ENCODE measurements at places on chromosomes 16 and 17. TPM values are rescaled to one million over a fixed set of nuclear protein-coding genes. Genes with fewer than 3 reads are reported as not detected.
A peak's percentile ranks its signal among the peaks of the same experiment; 100 is the strongest.

The KRT12 gene
- total RNA-seq, result not detected

The DNAH9 gene
- 1.2 TPM for total RNA-seq

The ASB16 gene
- total RNA-seq, result 2.3 TPM

The PRSS8 gene
- not detected for total RNA-seq

The PRR14 gene
- 82.4 TPM for total RNA-seq

GRCh38 chr17:37067555-37068111 lies 118.9 kb downstream of the AATF start:
- H3K27ac ChIP-seq, result no peak overlapping the region
- H3K4me1 ChIP-seq, result no peaks in the 10 kb centered on the region
- no peak overlapping the region for H3K4me3 ChIP-seq
- H3K27me3 ChIP-seq, result no peaks in the 10 kb centered on the region
- H3K36me3 ChIP-seq, result no peaks in the 10 kb centered on the region

- no peaks in the 10 kb centered on the region for H3K36me3 ChIP-seq
- peak; percentile 48 for DNase-seq
- H3K27me3 ChIP-seq, result no peaks in the 10 kb centered on the region
- H3K27ac ChIP-seq, result peak overlapping the region; percentile 97
Measured at GRCh38 chr16:70694868-70695218, 9.0 kb upstream of the MTSS2 start.

DNA sequence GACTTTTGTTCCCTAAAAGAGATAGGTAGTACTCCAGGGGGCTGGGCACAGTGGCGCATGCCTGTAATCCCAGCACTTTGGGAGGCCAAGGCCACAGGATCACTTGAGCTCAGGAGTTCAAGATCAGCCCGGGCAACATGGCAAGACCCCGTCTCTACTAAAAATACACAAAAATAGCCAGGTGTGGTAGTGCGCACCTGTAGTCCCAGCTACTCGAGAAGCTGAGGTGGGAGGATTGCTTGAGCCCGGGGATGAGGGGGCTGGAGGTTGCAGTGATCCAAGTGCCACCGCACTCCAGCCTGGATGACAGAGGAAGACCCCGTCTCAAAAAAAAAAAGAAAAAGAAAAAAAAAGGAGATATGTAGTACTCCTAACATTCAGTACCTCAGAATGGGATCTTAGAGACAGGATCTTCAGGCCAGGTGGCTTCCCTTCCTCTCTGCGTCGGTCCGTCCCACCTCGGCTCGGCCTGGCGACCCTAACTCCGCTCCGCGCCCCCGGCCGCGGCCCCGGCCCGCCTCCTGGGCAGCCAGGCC lies 89.6 kb downstream of the CDC27 start:
- no peaks in the 10 kb centered on the region for H3K27me3 ChIP-seq
- H3K4me1 ChIP-seq, result no peaks in the 10 kb centered on the region
- no peak for DNase-seq
- H3K36me3 ChIP-seq, result no peaks in the 10 kb centered on the region
- peak overlapping the region; percentile 97 for H3K4me3 ChIP-seq

GRCh38 chr17:2090210-2090641 lies 35.3 kb downstream of the HIC1 start:
- no peak overlapping the region for H3K4me3 ChIP-seq
- H3K27me3 ChIP-seq, result no peaks in the 10 kb centered on the region
- peak; percentile 18 for DNase-seq
- peak overlapping the region; percentile 85 for H3K27ac ChIP-seq
- peaks cover 19% of the 10 kb centered on the region for H3K4me1 ChIP-seq

- DNase-seq, result no peak
- H3K27me3 ChIP-seq, result no peaks in the 10 kb centered on the region
- peak overlapping the region; percentile 84 for H3K27ac ChIP-seq
- H3K4me1 ChIP-seq, result peaks cover 16% of the 10 kb centered on the region
- peak overlapping the region; percentile 100 for H3K4me3 ChIP-seq
Measured at GRCh38 chr17:82519971-82520903, 705 bp downstream of the FOXK2 start.

GRCh38 chr16:71456801-71457200 lies 5.2 kb downstream of the ZNF23 start:
- H3K4me1 ChIP-seq, result no peaks in the 10 kb centered on the region
- no peak overlapping the region for H3K27ac ChIP-seq
- no peak for DNase-seq
- no peaks in the 10 kb centered on the region for H3K36me3 ChIP-seq
- H3K4me3 ChIP-seq, result no peak overlapping the region

DNA sequence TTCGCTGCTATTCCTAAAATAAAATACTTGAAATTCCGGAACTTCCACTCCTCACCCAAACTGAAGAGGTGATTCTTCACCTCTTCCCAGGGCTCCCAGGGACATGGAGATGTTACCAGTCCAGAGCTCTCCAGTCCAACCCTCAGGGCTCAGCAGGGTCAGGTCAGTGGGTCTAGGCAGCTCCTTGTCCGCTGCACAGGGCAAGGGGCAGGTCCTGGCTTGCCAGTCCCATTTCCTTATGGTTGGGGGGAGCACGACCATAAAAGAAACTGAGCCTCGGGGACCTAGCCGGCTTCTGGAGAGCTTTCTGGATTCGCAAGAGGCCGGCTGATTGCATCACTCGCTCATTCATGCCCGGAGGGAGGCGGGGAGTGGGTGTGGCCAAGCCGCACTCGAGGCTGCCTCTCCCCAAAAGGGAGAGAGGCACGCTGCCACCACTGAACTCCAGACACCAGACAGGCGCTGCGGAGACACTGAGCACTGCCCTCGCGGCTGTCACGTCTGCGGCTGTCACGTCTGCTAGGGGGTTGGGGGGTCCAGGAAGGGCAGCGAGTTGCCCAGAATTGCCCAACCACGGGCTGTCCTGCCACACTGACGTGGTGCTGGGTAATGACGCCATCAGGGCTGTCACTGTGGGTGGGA lies 15.8 kb downstream of the SLC7A5 start:
- no peaks in the 10 kb centered on the region for H3K4me1 ChIP-seq
- DNase-seq, result peak; percentile 87
- H3K27me3 ChIP-seq, result no peaks in the 10 kb centered on the region
- H3K4me3 ChIP-seq, result peak overlapping the region; percentile 16

Measured in uterus (tissue), 4 donors.